ENCODE measurements at places on chromosomes 12 and 14.
A peak's percentile ranks its signal among the peaks of the same experiment; 100 is the strongest.

- no peak for DNase-seq
Observed at GRCh38 chr12:16349131-16349460, 1.7 kb downstream of the MGST1 start.

GRCh38 chr12:64561302-64562136, 48.8 kb upstream of the RASSF3 start:
- no peak for DNase-seq

DNA sequence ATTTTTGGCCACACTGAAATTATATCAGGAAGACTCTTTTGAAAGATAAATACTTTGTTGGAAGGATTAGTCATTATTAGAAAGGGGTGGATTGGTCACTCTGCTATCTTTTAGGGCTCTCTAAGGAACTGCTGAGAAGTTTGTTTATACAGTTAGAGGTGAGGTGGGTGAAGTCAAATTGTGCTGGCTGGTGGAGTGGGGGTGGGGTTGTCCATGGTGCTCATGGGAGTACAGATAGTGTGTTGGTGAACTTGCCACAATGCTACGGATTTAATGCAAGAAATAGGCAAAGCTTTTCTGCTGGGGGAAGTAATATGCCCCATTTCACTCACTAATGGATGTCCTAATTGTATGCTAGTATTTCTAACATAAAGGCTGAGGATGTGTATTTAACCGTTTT, 35.8 kb downstream of the SUSD6 start:
- no peak for DNase-seq

DNA sequence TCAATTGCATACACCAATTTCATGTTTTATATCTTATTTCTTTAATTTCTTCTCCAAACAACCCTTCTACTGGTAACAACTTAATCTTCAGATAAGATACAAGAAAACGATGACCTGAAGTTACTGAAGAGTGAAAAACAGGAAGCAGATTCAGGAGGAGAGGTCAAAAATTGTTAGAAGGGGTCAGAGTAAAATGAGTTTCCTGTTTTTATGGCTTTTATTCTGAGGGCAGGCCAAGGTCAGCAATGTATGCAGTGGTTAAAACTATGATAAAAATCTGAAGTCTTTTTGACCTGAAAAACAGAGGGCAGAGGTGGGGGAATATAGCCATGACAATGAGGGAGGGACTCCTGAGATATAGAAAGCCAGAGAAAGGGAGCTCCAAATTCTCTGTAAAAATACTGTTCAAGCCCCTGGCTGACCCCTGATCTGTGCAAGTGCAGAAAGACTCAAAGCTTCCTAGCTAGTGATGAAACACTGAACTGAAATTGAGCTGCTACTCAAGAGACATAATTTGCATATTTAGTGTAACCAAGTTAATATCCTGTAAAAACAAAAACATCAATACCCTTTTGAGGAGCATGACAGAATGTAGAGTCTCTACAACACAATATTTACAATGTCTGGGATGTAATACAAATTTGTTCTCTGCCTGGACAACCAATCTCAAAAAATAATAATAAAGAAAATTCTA, 514.3 kb upstream of the SEL1L start:
- no peak for DNase-seq

DNA sequence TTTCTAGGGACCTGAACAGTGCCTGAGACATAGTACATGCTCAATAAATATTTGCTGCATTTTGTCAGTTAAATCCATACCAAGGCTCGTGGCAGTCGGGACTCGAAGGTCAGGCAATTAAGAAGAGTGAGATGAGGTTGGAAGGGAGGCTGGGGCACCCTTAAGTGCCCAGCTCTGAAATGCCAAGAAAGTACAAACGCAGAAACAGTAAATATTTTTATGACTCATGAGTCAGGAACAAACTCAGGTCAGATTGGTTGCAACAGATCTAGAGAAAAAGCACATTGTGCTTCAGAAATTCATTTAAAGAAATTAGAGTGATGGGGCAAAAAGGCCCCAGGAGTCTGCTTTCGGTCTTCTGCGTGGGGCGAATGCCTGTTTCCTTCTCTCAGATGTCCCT, 83.0 kb upstream of the FZD10 start:
- peak; percentile 6 for DNase-seq

- DNase-seq, result no peak
Observed at GRCh38 chr12:132238884-132239283, 90.5 kb downstream of the GALNT9 start.

DNA sequence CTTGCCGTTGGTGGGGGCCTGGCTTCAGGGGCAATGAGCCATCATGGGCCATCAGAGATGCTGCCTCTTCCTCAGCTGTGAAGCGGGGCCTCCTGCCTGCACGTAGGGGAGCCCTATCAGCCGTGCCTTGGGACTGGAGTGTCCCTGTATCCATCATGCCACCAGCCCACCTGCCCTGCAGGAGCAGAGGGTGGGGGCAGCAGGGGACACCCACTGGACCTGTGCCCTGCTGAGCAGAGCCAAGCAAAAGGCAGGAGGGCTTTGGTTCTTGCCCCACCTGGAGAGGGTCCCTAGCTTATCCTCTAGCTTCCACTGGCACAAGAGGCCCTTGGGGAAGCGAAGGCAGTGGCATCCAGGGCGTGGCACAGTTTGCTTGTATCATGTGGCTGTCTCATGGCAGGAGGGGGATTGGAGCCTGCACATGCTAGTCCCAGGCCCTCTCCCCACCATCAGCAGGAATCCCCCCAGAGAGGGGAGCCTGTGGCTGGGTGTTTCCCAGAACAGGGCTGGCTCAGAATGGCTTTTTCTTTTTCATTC, 10.1 kb downstream of the ADSS1 start:
- no peak for DNase-seq

GRCh38 chr12:117228239-117228638, 38.0 kb upstream of the FBXO21 start:
- peak; percentile 6 for DNase-seq

DNA sequence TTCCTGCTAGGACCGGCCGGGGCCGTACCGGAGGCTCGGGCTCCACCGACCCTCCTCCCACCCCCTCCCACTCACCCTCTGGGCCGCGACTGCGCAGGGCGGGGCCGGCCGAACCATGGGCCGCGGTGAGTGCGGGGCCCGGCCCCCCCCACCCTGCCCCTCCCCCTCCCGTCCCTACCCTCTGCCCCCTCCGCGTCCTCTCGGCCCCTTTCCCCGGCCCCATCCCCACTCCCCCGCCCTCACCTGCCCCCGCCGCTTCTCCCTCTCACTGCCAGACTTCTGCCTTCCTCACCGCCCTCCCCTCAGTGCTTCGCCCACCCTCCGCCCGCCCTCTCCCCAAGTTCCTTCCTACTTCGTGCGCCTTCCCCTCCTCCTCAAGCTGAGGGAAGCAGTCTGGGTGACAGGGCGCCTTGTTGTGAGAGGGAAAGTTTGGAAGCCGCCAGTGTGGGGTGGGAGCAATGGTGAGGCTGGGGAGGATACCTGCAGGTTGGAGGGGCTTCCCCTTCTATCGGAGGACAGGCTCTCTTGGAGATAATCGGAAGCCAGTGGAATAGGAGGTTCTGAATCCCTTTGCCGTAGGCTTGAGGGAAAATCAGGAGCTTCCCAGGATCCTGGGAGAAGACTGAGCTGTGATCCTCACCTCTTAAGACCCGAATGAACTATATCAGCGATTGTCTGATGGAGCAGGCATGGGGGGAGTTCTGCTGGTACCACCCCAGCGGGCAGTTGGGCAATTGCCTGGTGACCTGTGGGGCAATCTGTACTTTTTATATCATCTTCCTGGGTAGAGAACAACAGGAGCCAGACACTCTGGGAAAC, 472 bp downstream of the MBD6 start:
- DNase-seq, result no peak

- DNase-seq, result no peak
Observed at GRCh38 chr12:10358969-10359368, 30.9 kb downstream of the KLRK1 start.

DNA sequence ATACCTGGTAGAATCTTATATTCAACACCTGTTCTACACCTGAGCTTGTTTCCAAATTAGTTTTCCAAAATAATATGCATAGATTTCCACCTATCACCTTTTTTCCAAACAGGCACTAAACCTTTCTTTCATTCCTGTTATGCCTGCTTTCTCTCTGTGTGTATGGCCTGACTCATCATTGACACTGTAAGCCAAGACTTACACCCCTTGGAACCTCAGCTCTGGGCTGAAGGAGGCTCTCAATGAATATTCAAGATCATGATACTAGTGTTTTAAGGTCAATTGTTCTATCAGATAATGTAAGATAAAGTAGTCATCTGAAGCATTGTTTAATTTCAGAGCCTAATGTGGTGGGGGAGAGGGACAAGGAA, 1193.3 kb downstream of the FLRT2 start:
- DNase-seq, result no peak

- DNase-seq, result no peak
Observed at GRCh38 chr12:112206944-112207343, 81.6 kb downstream of the TRAFD1 start.

DNA sequence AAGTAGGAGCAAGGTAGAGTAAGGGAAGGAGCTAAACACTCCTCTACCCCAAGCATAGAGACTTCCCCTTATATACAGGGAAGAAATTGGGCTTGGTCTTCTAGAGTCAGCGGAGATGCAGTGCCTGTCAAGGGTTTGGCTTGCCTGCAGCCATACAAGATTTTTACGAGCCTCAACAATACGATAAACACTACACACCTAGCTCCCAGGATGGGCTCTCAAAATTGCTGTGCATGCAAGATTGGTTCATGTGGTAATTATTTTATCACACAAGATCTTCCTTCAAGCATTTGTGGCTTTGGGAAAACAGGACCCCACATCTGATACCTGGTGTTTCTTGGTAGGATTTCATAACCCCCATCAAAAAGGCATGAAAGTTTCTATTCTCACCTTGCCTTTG, at the start of gene KRT1:
TSS of gene KRT1 (minus strand) at position 45 of the 400 bp plus-strand sequence. CDS start 59 bp downstream, outside the sequence.
- no peak for DNase-seq

- DNase-seq, result no peak
Observed at GRCh38 chr14:104656014-104656714, 33.3 kb upstream of the INF2 start.

DNA sequence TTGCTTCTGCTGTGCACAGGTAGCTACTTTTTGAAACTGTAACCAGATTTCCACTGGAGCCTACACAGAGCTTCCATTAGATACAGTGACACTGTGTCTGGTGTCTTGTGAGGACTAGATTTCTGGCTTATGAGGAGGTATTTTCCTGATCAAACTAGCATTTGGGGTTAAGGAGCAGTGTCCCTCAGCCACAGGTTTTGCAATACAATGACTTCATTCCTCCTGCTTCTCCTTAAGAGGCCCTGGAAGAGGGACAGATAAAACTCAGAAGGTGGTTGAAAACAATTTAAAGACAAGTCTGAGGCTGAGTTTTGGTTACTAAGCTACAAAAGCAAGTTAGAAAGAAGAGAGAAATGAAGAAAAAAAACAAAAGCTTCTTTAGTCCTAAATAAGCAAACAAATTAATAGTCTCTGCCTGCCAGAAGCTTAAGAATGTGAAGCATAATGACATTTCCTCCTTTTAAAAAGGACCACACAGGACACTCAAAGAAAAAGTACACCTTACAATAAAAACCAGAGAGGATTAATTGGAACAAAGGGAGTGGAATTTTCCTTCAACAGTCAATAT, 53.0 kb downstream of the PKP2 start:
- DNase-seq, result no peak

DNA sequence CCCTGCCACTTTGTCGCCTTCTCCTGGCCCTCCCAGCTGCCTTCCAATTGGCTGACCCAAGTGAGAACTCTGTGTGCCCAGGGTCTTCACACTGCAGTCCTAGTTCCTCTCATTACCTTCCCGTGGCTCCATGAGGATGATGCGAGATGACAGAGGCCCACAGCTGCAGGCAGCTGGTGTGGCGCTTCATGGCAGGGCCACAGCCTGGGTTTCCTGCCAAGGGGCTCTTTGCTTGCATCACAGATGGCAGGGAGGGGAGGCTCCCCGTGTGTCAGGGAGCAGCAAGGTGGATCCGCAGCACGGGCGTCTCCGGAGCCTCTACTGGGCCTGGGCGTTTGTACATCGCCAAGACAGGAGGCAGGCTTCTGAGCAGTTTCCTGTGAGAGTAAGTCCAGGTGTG, 28.9 kb downstream of the DEGS2 start:
- DNase-seq, result no peak

DNA sequence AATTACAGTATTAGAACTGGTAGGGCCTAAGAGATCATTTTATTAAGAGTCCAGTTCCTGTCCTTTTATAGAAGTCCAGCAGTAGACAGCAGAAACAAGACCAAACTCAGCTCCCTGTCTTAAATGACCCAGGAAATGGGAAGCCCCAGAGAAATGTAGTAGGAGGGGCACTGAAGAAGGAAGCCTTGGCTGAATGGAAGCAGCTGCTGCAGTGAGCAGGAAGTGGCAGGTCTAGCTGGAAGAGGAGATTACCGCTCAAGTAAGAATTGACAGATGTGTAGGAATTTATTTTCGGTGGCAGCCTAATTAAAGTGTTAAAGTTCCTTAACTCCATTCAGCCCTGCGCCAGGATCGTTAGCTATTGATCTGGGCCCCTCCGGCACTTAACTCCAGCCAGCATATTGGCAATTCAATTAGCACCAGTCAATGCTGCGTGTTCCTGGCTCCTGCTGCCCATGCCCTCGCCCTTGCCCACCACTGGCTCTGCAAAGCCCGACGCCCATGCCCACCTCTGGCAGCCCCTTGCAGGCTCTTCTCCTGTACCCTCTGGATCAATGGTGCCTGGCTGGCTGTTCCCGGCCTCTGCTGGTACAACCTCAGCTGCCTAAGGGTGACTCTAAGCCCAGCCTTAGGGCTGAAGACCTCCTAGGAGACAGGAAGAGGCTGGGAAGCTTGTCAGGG, 21.1 kb downstream of the ZFHX2 start:
- DNase-seq, result no peak

DNA sequence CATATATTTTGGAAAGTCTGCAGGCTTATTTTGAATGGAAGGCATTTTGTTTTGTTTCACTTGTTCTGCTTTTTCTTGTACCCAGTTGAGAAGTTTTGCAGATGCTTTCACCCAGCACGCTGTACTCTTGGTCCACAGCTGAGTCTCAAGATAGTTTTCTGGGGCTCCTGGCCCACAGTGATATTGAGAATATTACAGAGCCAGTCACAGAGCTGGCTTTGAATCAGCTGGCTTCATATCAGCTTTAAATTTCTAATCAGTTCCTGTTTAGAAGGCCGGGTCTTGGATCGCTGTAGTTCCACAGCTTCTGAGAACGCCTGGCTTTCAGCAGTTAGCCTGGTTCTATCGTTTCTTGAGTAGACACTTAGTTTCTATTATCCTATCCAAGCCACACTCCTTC, 32.5 kb upstream of the PARP11 start:
- no peak for DNase-seq

DNA sequence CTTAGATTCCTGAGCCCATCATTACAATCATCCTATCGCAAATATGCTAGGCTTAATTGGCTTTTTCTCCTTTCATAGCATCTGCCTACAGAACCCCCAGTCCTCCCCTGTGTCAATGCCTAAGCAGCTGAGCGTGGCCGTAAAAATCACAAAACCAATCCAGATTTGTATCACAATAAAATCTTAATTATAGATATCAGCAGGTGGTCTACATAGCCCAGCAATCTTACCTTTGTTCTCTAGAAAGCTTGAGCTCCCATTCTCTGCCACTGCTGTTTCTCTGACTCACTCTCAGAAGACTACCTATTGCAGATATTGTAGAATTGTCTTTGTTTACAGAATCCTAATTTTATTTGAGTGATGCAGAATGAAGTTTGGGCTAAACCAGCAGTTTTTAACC, 37.9 kb upstream of the PPM1A start:
- no peak for DNase-seq

Data from epithelial cell of prostate (primary cell).